ENCODE measurements at places on chromosomes 7 and 10.

- no peak for DNase-seq
Measured at GRCh38 chr10:35778306-35778705, 136.2 kb upstream of the FZD8 start.

- DNase-seq: no peak
Measured at GRCh38 chr10:108147346-108147745, 982.8 kb upstream of the SORCS1 start.

- no peak for DNase-seq
Measured at GRCh38 chr7:50695026-50695425, 87.7 kb downstream of the GRB10 start.

- DNase-seq: no peak
Measured at GRCh38 chr10:12958546-12959110, 42.9 kb downstream of the CCDC3 start.

DNA sequence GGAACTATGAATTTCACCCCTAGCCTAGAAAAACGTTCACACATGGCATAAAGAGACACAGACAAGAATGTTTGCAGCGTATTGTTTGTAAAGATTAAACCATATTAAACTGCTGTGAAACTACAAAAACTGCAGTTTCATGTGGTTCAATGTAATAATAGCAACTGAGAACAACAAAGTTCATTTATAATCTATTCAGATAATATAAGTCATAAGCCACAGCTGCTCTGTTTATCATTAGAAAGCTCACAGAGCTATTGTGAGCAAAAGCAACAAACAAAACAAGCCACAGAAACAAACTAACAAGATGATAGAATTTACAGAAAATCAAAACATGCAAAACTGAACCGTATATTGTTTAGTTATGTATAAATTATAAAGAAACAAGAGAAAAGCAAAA is 113.5 kb downstream of the AHR start:
- DNase-seq: no peak

All from stimulated activated naive CD8-positive, alpha-beta T cell treated with anti-CD3 and anti-CD28 coated beads, Interleukin-15, amount 100 ng/mL, for 72 hours (primary cell).